NCI-H1417 (cell line): ENCODE measurements at places on chromosomes 16 and 17.

- DNase-seq, result no peak
These were observed 356.6 kb upstream of the XYLT1 start for GRCh38 chr16:17827313-17827712.

DNA sequence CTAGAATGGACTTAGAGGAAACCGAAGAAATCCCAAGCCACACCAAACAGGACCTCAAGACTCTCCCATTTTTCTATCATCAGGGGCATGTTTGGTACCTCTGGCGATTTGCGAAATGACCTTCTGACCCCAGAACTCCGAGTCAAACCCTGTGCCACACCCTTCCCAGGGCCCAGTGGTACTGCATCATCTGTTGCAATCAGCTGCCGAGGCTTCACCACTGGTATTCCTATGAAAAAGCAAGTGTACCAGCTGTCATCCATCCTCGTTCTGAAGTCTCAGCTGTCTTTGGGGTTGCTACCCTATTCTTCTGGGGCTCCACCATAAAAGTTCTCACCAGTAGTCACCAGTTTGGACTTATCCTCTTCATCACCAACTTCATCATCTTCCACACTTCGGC lies 2.3 kb upstream of the RSKR start:
- no peak for DNase-seq

GRCh38 chr16:66872943-66873684 lies 7.2 kb upstream of the PDP2 start:
- peak; percentile 75 for DNase-seq

DNA sequence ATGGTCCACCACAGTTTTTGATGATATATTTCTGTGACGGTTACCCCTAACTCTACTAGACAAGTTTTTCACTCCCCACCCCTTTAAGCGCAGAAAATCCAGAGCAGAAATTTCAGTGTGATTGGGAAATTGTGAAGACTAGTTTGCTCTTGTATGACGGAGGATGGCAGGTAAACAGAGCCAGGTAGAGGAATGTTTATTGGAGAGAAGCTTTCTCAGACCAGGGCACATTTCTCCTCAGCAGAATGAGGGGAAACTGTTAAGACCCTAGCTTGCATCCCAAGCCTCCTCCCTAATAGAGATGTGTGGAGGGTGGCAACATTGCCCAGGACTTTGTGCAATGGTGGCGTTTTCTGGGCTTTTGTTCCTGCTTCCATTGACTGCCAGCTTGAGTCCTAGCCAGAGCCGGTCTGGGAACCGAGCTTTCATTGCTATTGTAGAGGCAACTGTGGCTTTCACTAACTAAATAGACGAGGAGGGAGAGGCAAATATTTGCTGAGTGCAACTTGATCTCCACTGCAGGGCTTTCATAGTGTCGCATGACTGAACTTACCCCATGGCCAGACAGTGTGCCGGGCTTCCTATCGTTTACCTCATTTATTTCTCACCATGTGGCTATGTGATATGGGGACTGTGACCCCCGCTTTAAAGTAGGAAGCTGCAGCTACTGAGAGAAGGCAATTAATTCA lies 159.6 kb upstream of the MPHOSPH6 start:
- peak; percentile 81 for DNase-seq

DNA sequence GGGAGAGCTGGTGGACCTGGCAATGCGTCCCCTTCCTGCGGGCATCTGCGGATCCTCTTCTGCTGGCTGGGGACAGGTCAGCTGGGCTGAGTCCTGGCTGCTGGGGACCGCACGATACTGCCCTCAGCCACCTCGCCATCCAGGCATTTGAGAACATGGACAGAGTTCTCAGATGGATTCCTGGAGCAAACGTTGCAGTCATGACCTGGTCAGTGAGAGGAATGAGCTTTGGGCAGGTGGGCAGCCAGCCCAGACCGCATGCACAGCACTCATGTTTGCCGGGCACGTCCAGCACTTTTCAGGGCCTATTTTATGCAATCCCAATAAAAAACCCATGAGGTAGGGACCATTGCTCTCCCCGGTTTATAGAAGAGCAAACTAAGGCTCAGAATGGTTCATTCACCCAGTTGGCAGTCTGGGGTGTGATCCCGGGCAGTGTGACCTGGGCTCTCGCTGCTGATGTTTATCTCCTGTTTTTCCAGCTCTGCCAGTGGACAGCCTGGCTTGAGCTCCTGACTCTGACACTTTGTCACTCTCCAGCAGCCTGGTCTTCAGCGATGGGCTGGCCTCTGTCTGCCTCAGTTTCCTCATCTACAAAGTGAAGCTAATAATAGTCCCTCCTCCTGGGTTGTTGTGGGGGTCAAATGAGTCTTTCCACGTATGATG lies 294.7 kb downstream of the IRF8 start:
- no peak for DNase-seq

DNA sequence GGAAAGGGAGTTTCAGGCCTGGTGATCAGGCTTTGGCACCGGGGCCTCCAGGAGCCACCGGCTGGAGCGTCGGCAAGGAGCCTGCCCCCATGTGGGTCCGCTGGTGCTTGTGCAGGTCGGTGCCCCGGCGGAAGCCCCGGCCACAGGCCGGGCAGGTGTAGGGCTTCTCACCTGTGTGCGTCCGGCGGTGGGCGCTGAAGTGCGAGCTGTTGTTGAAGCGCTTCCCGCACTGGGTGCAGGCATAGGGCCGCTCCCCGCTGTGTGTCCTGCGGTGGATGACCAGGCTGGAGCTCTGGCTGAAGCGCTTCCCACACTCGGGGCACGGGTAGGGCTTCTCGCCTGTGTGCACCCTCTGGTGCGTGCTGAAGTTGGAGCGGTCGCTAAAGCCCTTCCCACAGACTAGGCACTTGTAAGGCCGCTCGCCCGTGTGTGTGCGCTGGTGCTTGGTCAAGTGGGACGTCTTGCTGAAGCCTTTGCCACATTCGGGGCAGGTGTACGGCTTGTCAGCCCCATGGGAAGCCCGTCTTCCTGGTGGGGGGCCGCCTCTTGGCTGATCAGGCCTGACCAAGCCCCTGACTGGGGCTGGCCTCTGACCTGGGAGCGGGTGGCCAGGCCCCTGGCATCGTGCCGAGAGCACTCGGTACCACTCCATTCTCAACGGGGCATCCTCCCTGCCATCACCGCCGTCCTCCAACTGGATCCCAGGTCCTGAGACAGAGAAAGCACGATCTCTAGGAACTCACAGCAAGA lies 14.4 kb downstream of the ZNF500 start:
- no peak for DNase-seq
